Activated T-helper 1 cell treated with anti-CD3 and anti-CD28 coated beads, Interleukin-12 subunit alpha, Interleukin-12 subunit beta, Interleukin-2, Interleukin-4 antibody, amounts not matched to agents 30 ng/mL and 10 ng/mL and 1 ng/mL, durations not matched to agents 14 hours and 24 hours and 36 hours (primary cell): ENCODE measurements at places on chromosomes 2 and 18. TPM values are rescaled to one million over a fixed set of nuclear protein-coding genes. Genes with fewer than 3 reads are reported as not detected.

DNA sequence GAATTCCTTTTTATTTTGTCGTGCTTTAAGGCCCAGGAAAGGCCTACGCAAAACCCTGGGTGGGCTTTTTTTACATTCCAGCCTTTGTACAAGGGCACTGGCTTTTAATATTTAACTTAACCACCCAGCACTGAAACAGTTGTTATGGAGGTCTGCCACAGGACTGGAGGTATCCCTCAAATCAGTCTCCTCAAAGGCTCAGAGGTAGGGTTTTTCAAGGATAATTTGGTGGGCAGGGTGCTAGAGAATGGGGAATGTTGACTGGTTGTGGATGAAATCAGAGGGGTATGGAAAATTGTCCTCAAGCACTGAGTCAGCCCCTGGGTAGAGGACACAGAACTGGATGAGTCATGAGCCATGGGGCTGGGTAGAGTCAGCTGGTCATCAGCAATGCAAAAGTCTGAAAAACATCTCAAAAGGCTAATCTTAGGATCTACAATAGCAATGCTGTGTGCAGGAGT is 443.1 kb downstream of the THSD7B start:
- DNase-seq = no peak
- no peaks in the 10 kb centered on the region for H3K27me3 ChIP-seq

DNA sequence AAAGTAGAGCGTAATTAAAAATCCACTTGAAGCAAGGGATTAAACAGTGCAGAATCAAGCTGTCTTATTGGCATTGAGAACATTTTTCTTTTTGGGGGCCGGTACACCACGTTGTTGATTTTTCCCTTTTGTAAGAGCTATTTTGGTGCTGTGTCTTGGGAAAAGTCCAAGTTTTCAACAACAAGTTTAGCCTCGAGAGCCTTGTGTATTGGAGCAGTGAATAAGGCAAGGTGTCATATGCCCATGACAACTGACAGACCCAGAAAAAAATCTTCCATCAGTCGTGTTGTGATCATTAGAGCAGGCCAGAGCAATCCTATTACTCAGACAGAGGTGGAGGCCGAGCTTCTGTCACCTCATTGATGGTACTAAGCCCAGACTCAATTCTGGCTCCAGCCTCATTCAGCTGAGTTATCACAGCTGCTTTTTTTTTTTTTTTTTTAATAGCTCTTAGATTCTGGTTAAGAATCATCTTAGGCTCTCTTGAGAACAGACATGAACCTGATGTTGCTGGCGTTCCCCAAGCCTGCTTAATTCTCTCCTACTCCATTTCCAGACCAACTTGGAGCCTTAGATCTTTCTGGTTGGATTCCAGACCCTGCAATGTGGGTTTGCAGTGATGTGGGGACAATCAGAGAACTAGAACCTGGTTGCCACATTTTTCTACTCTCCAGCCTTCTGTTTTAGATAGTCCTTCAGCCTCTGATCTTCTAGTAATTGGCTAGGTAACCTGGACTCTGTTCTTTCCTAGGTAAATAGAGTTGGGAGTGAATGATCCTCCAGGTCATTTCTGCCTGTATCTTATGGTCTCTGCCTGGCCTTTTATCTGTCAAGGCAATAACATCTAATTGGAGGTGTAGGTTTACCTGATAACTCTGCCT is 43.1 kb downstream of the MOGAT1 start:
- peaks cover 34% of the 10 kb centered on the region for H3K27me3 ChIP-seq
- H3K27ac ChIP-seq = no peak overlapping the region
- no peak for DNase-seq
- H3K4me1 ChIP-seq = peaks cover 6% of the 10 kb centered on the region
- H3K36me3 ChIP-seq = no peaks in the 10 kb centered on the region
- H3K4me3 ChIP-seq = no peak overlapping the region

GRCh38 chr2:168831662-168832061 is 29.2 kb downstream of the NOSTRIN start:
- no peak overlapping the region for H3K27ac ChIP-seq
- H3K36me3 ChIP-seq = no peaks in the 10 kb centered on the region
- H3K4me1 ChIP-seq = no peaks in the 10 kb centered on the region
- peaks cover 2% of the 10 kb centered on the region for H3K27me3 ChIP-seq

GRCh38 chr2:72848436-72849137 is 22.8 kb upstream of the EXOC6B start:
- no peaks in the 10 kb centered on the region for H3K4me1 ChIP-seq
- no peak for DNase-seq
- no peak overlapping the region for H3K4me3 ChIP-seq
- no peaks in the 10 kb centered on the region for H3K36me3 ChIP-seq
- peaks cover 2% of the 10 kb centered on the region for H3K27me3 ChIP-seq
- no peak overlapping the region for H3K27ac ChIP-seq

DNA sequence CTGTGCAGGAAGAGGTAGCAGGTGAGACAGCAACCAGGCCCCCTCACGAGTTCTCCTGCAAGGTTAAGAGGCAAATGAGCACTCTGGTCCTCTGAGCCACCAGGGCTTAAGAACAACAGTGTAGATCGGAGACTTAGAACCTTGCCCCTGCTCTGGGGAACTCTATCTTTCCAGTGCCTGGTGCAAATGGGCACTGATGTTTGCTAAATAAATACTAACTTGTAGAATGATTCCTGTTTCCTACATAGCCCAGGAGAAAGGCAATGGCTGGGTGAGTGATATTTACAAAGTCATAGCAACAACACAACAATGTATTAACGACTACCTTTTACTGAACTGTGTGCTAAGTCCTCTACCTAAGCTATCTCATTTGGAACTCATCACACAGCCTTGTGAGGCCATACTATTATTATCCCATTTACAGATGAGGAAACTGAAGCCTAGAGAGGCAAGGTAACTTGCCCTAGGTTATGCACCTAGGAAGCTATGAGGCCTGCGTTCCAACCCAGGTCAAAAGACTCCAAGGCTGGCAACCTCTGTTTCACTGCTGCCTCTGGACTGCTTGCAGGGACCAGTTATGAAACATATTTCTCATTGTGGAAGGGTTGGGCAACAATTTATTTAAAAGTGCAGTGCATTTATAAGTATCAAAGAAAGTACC is 4.3 kb downstream of the ATP8B1 start:
- no peak for DNase-seq
- H3K4me3 ChIP-seq = no peak overlapping the region
- H3K36me3 ChIP-seq = no peaks in the 10 kb centered on the region

DNA sequence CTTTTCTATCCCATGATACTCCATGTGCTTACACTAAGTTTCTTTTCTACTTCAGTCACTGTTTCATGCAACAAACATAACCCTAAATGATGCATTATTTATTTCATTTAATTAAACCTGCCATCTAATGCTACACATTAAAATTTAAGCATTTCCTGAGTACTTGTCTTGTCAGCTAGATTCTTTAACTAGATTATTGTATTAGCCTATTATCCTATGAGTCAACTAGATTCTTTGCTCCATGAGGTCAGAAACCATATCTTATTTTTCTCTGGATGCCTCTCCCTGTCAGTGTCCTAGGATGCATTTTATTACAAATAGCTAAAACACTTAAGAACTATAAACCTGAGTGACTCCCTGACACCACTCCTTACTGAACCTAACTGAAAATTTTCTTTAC is 652.4 kb downstream of the SLC4A3 start:
- peaks cover 2% of the 10 kb centered on the region for H3K27me3 ChIP-seq
- H3K4me3 ChIP-seq = no peak overlapping the region
- H3K4me1 ChIP-seq = no peaks in the 10 kb centered on the region
- DNase-seq = no peak
- H3K27ac ChIP-seq = no peak overlapping the region
- H3K36me3 ChIP-seq = no peaks in the 10 kb centered on the region

DNA sequence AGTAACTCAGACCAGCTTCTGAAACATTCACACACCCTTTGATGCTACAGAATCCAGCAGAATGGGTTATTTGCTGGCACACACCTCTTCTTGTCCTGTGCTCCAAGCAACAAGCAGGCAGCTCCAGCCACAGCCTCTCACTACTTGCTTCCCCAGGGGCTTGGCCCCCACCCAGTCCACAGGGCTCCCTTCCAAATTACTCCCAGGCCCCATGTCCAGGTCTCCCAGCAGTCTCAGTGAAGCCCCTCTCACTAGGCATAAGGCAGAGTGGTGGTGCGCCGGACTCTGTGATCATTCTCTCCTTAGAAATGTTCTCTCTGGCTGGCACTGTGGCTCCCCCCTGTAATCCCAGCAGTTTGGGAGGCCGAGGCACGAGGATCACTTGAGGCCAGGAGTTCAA is 25.9 kb downstream of the ITM2C start:
- no peaks in the 10 kb centered on the region for H3K36me3 ChIP-seq
- H3K4me3 ChIP-seq = no peak overlapping the region
- no peaks in the 10 kb centered on the region for H3K4me1 ChIP-seq
- peaks cover 26% of the 10 kb centered on the region for H3K27me3 ChIP-seq
- no peak overlapping the region for H3K27ac ChIP-seq

GRCh38 chr2:112182581-112183034 is 44.4 kb downstream of the FBLN7 start:
- peak; percentile 28 for DNase-seq
- H3K4me3 ChIP-seq = peak overlapping the region; percentile 84
- peak overlapping the region; percentile 89 for H3K27ac ChIP-seq
- H3K36me3 ChIP-seq = peaks cover 28% of the 10 kb centered on the region
- H3K4me1 ChIP-seq = peaks cover 49% of the 10 kb centered on the region

The IL1RL1 gene
- total RNA-seq = 3.9 and 4.8 TPM in 2 replicates

- no peak overlapping the region for H3K4me3 ChIP-seq
- DNase-seq = no peak
- H3K27me3 ChIP-seq = peaks cover 2% of the 10 kb centered on the region
- H3K36me3 ChIP-seq = no peaks in the 10 kb centered on the region
- H3K4me1 ChIP-seq = no peaks in the 10 kb centered on the region
These were observed 65.3 kb downstream of the TNS1 start for GRCh38 chr2:217937446-217937845.

DNA sequence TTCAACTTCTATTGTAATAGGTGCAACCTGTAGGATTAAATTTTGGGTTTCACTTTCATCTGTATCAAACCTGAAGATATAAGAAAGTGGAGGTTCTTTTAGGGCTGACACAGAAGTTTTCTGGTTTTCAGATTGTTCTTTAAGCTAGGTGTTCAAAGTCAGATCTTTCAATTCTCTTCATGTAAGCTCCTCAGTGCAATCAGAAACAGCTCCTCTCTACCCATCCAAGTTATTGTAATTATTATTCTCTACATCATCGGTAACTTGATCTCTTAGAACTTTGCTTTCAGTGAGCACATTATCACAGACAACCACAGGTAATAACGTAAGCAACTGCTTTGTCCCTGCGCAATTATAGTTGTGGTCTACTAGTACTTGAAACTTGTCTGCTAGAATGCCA is 179.4 kb downstream of the MYCN start:
- H3K36me3 ChIP-seq = no peaks in the 10 kb centered on the region
- H3K27me3 ChIP-seq = no peaks in the 10 kb centered on the region
- H3K4me3 ChIP-seq = no peak overlapping the region
- no peak for DNase-seq
- no peaks in the 10 kb centered on the region for H3K4me1 ChIP-seq
- H3K27ac ChIP-seq = no peak overlapping the region

GRCh38 chr18:31546476-31546875 is 45.2 kb upstream of the TTR start:
- no peaks in the 10 kb centered on the region for H3K27me3 ChIP-seq
- H3K4me3 ChIP-seq = no peak overlapping the region
- no peaks in the 10 kb centered on the region for H3K36me3 ChIP-seq
- H3K27ac ChIP-seq = no peak overlapping the region
- no peak for DNase-seq
- no peaks in the 10 kb centered on the region for H3K4me1 ChIP-seq

- no peak for DNase-seq
- no peaks in the 10 kb centered on the region for H3K27me3 ChIP-seq
- H3K4me1 ChIP-seq = no peaks in the 10 kb centered on the region
- H3K27ac ChIP-seq = no peak overlapping the region
These were observed 1.5 kb upstream of the ASB18 start for GRCh38 chr2:236265675-236266074.

The BCL11A gene
- not detected in 2 replicates for total RNA-seq

DNA sequence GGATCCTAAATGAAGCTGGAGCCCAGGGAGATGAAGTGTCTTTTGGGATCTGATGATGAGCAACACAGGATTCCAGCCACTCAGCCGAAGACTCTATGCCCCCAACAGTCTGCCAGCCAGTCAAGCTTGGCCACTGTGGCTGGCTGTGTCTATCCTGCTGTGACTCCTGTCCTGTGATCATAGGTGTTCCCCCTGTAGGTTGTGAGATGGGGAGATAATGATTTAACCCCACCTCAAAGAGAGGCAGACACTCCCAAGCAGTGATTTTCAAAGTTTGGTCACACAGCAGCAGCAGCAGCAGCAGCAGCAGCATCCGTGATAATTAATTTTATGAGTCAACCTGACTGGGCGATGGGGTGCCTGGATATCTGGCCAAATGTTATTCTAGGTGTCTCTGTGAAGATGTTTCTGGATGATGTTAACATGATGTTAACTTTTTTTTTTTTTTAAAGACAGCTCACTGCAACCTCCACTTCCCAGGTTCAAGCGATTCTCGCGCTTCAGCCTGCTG is 21.4 kb upstream of the RHOB start:
- no peak for DNase-seq
- no peaks in the 10 kb centered on the region for H3K27me3 ChIP-seq
- no peak overlapping the region for H3K27ac ChIP-seq
- H3K4me1 ChIP-seq = peaks cover 40% of the 10 kb centered on the region
- H3K36me3 ChIP-seq = no peaks in the 10 kb centered on the region
- H3K4me3 ChIP-seq = no peak overlapping the region

The GRB14 gene
- total RNA-seq = not detected in 2 replicates

DNA sequence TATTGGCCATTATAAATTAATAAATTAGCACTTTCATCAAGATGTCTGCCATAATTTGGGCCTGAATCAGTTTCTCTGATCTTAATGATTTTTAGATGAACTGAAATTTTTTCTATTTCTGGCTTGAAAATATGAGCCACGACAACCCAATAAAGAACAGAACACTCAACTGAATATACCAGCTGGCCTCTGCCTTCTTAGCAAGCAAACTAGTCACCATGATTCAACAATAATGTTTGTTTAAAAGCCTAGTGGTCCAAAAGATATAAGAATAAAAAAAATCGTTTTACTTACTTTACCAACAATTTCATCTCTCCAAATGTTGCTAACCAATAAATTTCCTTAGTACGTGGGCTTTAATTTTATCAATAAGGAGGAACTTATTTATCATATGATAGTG is 66.7 kb upstream of the TTN start:
- H3K4me1 ChIP-seq = peaks cover 20% of the 10 kb centered on the region
- no peaks in the 10 kb centered on the region for H3K36me3 ChIP-seq
- DNase-seq = no peak
- no peak overlapping the region for H3K4me3 ChIP-seq

The AQP4 gene
- not detected in 2 replicates for total RNA-seq

- peak overlapping the region; percentile 39 for H3K4me3 ChIP-seq
- H3K27ac ChIP-seq = no peak overlapping the region
- no peaks in the 10 kb centered on the region for H3K36me3 ChIP-seq
- no peaks in the 10 kb centered on the region for H3K27me3 ChIP-seq
- DNase-seq = no peak
- H3K4me1 ChIP-seq = peaks cover 20% of the 10 kb centered on the region
These were observed 2.1 kb downstream of the KHK start for GRCh38 chr2:27088634-27089033.

DNA sequence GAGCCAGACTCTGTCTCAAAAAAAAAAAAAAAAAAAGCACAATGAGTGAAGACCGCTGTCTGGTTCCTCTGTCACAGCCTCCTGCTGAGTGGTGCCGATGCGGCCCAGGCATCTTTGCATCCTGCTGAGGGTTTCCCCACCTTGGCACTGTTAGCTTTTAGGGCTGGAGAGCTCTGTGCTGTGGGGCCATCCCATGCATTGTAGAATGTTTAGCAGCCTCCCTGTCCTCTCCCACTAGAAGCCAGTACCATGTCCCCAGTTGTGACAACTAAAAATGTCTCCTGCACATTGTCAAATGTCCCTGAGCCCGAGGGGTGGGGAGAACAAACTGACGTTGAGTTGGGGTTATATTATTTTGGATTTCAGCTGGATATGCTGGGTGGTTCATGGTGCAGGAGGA is 7.9 kb upstream of the COLEC11 start:
- no peak overlapping the region for H3K27ac ChIP-seq
- peaks cover 5% of the 10 kb centered on the region for H3K36me3 ChIP-seq
- DNase-seq = no peak
- H3K4me1 ChIP-seq = no peaks in the 10 kb centered on the region
- H3K27me3 ChIP-seq = no peaks in the 10 kb centered on the region
